Activated T-cell treated with anti-CD3 and anti-CD28 coated beads, Interleukin-2, amount 50 U/mL, for 48 hours (primary cell): ENCODE measurements at places on chromosomes 4 and X.

GRCh38 chr4:61200916-61201526, 895 bp downstream of the ADGRL3 start:
- DNase-seq = no peak

- peak; percentile 77 for DNase-seq
These were observed 22.9 kb upstream of the CWH43 start for GRCh38 chr4:48963042-48963679.

- DNase-seq = no peak
These were observed 39.5 kb downstream of the USP38 start for GRCh38 chr4:143224255-143224654.

DNA sequence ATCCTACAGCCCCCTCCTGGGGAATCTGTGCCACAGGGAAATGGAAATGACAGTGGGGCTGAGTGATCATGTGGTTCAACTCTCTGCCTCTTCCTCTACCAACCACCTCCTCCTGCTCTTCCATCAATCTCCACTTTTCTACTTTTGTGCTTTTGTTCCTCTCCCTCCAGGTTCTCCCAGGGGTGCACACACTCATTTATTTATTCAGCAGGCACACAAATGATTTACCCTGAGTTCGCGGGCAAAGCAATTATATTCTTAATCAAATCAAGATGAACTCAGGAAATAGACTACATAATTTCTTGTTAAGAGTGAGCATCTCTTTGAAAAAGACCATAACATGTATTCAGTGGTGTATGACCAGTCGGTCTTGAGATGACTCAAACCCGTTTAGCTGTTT, 69.2 kb downstream of the VCX3A start:
- DNase-seq = no peak

GRCh38 chr4:165709973-165710526, 163.0 kb upstream of the TLL1 start:
- DNase-seq = no peak

- DNase-seq = no peak
These were observed 973.7 kb upstream of the AGA start for GRCh38 chr4:178415925-178416324.

- no peak for DNase-seq
These were observed 792 bp downstream of the PPP1R3F start for GRCh38 chrX:49270249-49270921.

DNA sequence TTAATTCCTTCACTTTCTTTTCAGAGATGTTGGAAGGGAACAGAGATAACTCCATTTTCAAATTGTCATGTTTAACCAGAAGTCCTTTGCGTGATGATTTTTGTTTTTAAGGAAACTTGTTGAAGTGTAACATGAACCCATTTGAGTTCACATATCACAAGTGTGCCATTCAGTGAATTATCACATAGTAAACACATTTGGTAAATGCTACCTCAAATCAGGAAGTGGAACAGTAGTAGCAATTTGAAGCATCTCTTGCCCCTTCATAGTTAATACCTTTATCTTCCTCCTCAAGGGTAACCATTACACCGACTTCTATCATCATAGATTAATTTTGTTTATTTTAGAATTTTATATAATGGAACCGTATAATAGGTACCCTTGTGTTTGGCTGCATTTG, 35.8 kb downstream of the KDM6A start:
- DNase-seq = no peak

- DNase-seq = peak; percentile 44
These were observed 280.7 kb downstream of the BCOR start for GRCh38 chrX:39816871-39817731.

- DNase-seq = no peak
These were observed 10.5 kb upstream of the SLC39A8 start for GRCh38 chr4:102355748-102356147.

- DNase-seq = no peak
These were observed 16.6 kb upstream of the PRDM8 start for GRCh38 chr4:80180743-80181142.

GRCh38 chr4:29046781-29047180, 1673.4 kb upstream of the PCDH7 start:
- no peak for DNase-seq

GRCh38 chrX:151984328-151984727, 9.9 kb upstream of the GABRE start:
- DNase-seq = no peak

DNA sequence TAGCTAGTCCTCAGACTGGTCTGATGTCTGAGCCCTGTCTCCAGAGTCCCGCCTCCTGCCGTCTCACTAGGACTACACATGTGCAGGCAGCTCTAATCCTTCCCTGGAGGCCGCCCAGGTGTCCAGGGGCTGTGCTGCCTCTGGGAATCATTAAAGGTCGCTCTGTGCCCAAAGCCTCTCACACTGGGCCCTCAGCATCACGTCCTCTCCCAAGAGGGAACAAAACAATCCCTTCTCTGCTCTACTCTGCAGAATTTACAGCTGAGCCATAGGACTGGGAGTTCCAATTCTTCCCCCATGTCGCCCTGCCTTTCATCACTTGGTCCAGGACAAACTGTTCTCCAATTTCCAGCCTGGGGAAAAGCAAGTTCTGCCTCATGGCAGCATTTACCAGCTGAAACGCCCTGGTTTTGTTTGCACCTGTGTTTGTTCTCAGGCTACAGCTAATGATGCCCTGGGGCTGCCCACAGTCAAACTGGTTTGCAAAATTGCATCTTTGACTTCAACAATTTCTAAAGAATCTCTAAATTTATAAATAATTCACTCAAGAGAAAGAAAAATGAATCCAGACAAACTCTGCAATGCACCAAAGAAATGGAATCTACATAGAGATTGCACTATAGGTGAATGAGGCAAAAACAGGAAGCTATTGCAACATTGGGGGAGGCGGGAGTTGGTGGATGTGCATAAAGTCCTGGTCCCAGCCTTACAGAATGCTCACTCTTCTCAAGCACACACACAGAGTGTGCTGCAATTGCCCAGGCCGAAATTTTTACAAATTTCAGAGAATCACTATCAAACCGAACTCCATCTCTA, 7.2 kb upstream of the MRFAP1 start:
- DNase-seq = no peak
